ENCODE measurements at places on chromosomes 6 and 20. TPM values are rescaled to one million over a fixed set of nuclear protein-coding genes. Genes with fewer than 3 reads are reported as not detected.

- no peak for DNase-seq
Observed at GRCh38 chr6:20497216-20498040, 36.8 kb upstream of the CDKAL1 start.

DNA sequence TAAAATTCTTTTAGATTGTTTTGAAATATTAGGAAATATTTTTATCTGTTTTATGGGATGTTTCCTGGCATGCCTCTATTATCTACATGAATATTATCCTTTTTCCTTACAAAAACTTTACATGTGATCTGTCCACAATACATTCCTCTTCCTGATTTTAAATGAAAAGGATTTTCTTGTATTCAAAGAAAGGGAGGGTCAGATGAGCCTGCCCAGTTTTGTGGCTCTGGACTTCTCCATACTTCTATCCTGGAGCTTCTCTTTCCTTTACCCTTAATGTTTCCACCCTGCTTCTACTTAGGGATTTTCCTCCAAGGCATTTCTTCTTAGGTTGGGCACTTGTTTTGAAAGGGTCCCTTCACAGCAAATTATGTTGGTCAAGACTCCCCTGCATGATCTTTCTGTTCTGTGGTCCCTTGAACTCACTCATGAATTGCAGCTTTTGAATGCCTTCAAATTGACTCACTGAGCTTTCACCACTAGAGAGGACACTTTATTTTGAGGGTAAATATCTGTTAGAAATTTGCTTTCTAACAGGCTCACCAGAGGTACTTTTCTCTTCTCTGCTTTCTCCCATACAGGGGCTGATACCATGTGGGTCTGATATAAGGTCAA, 104.9 kb downstream of the CENPW start:
- no peak for DNase-seq

PRR18 gene
- 0.04 TPM for total RNA-seq

CALHM5 gene
- total RNA-seq, result not detected

EYS gene
- total RNA-seq, result not detected

GSS gene
- 102 TPM for total RNA-seq

WFDC12 gene
- total RNA-seq, result not detected

BFSP1 gene
- total RNA-seq, result 0.22 TPM

GPX5 gene
- total RNA-seq, result not detected

RAMACL gene
- total RNA-seq, result not detected

Measured in HepG2 (cell line).